ENCODE measurements at places on chromosomes 5 and 9. TPM values are rescaled to one million over a fixed set of nuclear protein-coding genes. Genes with fewer than 3 reads are reported as not detected.

The GFM2 gene
- total RNA-seq, result 13.9 TPM

The OMD gene
- total RNA-seq, result not detected

The IL13 gene
- 0.31 TPM for total RNA-seq

The SLC12A7 gene
- 13.7 TPM for total RNA-seq

The RNF208 gene
- total RNA-seq, result 0.31 TPM

The ATP6V0E1 gene
- total RNA-seq, result 61.7 TPM

The STPG3 gene
- not detected for total RNA-seq

The UGT3A2 gene
- not detected for total RNA-seq

Data from mononuclear cell (primary cell).